Karpas-422 (cell line): ENCODE measurements at places on chromosomes 7 and 10. TPM values are rescaled to one million over a fixed set of nuclear protein-coding genes. Genes with fewer than 3 reads are reported as not detected.

CAMK2B gene
- total RNA-seq: not detected in 2 replicates

- DNase-seq: no peak
Measured at GRCh38 chr7:105826143-105826542, 50.3 kb downstream of the ATXN7L1 start.

- peak; percentile 41 for DNase-seq
Measured at GRCh38 chr10:130573446-130573845, 437.3 kb downstream of the GLRX3 start.

DNA sequence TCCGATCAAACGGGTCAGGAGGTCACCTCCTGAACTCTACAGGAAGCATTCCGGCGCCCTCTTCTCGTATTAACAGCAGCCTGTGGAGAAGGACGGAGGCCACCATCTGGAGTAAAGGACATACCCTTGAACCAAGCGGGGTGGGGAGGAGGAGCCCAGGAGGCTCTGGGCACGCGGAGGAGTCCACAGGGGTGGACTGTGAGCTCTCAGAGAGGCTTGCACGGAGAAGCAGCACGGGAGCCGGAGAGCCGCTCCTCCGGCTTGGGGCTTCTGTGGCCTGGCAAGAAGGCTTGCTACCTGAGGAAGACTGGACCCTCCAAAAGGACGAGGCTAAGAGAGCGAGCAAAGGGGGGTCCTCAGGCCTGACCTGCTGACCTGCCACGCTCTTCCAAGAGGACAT lies 77.9 kb downstream of the MAD1L1 start:
- no peak for DNase-seq

GRCh38 chr10:4532976-4533375 lies 293.0 kb upstream of the AKR1E2 start:
- DNase-seq: no peak

DNA sequence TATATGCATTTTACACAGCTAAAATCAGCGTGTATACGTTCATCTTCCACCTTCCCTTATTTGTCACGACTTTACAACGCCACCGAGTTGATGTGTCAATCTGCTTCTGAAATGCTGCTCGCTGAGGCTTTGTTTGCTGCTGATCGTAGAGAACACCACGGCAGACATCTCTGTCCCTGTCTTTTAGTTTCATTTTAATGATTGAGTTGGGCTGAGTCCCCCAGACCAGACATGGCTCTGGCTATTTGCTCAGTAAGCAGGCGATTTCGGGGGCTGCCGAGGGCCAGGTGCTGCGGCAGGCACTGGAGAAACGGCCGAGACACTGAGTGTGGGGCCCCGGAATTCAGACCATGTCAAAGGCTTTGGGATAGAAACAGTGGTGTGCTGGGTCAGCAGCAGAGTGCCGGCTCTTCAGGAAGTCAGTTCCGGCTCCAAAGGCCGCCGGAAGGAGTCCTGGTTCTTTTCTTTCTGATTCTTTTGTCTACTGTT lies 5.0 kb downstream of the LRRC27 start:
- no peak for DNase-seq

DNA sequence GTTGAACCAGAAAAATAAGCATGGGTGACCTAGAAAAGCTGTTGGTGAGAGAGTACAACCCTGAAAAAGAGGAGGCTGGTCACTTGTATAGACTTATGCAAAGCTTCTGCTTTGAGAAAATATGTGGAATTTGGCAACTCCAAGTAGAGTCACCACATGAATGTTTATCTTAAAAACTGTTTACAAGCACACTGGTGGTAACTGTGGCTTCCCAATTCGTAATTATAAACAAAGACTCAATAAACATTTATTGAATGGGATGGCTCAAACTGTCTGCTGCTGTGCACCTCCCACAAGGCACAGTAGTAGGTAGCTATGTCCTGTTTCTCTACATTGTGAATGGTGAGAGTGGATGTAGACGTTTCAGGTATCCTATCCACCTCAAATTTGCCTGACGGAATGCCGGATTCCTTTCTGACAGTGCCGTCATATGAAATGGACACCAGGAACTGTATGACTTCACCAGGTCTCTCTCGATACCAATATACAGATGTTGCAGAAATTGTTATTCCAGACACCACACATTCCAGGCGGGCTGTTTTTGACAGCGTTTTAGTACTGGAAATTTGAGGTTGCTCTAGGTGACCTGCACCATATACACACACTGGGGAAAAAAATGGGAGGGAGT lies 43.4 kb upstream of the TARP start:
- DNase-seq: no peak

GTF2IRD2 gene
- total RNA-seq: 5.6 and 9.3 TPM in 2 replicates

LGI1 gene
- not detected in 2 replicates for total RNA-seq

DNA sequence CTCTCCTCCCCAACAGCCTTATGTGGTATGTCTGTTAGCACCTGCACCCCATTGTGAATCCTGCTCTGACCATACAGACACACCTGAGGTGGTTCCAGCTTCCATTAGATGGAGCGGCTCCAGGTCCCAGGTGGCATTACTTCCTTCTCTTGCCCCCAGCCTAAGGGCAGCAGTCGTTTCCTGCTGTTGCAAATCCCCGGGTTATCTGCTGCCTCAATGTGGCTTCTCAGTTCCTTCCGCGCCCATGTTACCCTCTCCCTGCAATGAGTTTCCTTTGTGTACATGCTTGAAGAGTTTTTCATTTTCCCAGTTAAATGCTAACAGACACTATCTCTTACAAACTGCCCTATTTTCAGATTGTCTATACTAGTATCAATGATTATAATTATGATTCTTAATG lies 62.8 kb upstream of the PRKCQ start:
- no peak for DNase-seq

GIMAP4 gene
- total RNA-seq: not detected in 2 replicates

- no peak for DNase-seq
Measured at GRCh38 chr10:58994226-58995057, 182.0 kb upstream of the PHYHIPL start.

LEP gene
- total RNA-seq: not detected in 2 replicates

- no peak for DNase-seq
Measured at GRCh38 chr7:92904244-92905131, 68.1 kb upstream of the CDK6 start.

DNA sequence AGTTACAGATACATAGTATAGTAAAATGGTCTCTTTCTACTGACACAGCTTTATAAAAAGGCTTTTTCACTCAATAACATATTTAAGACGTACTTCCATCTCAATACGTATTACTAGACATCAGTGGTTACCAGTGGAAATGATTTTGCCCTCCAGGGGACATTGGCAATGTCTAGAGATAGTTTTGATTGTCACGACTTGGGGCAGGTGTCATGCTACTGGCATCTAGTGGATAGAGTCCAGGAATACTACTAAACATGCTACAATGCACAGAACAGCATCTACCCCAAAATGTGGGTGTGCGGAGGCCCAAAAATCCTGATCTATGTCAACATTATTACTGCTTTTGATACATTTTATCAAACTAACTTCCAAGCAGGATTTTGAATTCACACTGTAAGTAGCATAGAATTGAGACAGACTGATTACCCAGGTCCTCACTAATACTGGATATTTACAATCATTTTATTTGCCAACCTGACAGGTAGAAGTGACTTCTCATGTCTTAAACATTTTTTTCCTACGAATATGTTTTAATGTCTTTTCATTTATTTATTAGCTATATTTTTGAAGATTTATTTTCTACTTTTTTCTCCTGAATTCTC lies 53.8 kb downstream of the HGF start:
- no peak for DNase-seq

GRCh38 chr7:102018876-102019275 lies 201.4 kb downstream of the CUX1 start:
- no peak for DNase-seq

PBLD gene
- total RNA-seq: 1.0 and 7.2 TPM in 2 replicates

DNA sequence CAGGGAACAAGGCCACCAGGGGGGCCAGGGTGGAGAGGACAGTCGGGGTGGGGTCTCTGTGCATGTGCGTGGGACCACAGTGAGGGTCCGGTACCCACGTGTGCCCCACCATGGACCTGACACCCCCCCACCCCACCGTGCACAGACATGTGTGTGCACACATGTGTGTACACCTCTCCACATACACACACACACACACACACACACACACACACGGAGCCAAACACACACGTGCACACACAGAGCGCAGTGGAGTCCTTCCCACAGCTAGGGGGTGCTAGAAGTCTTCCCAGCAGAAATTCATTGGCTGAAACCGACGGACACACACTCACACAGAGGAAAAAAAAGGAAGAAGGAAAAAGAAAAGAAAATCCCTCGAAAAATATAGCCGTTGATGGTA lies 42.8 kb upstream of the GNA12 start:
- DNase-seq: peak; percentile 88

GRCh38 chr10:1674501-1674900 lies 62.8 kb downstream of the ADARB2 start:
- no peak for DNase-seq

DNA sequence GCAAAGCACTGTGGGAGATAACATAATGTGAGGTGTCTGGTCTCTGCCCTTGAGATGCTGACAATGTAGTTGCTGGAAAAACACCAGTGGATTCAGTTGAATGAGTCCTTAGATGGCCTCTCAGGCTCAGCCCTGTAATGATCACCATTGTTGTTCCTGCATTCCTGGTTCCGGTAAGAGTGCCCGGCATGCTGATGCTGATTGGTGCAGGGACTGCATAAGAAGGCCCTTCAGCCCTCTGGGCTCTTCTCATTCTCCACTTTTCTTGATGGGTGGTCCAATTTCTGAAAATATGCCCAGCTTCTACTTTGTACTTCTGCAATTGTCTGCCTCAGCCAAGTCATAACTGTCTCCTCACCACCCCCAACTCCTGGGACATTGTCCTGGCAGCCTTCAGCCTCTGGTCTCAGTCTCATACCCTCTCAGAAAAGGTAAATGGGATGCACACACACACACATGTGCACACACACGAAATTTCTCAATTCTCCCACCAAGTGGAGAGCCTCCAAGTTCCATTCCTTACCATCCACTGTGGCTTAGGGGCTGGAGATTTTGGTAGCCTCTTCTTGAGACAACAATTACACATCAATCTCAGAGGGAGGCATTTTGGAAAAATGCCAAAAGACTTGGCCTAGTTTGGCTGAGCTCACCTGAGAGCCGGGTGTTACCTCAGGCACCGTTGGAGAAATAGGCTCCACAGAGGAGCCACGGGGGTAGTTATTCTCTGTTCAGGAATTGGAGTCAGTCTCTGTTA lies 314.9 kb downstream of the RPS24 start:
- DNase-seq: no peak

DNA sequence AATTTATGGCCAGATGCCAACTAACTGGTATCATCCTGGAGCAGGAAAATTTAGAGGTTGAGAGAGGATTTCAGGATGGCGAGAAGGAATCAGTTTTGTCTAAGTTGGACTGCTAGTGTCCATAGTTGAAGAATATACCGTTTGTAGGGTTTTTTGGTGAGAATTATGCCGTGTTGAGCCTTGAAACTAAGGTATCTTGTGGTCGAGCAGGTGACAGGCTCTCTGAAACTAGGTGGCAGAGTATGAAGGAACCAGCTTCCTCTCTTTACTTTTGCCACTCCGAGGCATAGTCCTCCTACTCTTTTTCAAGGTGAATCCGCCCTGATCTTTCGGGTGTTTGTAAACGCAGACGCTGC lies 9.7 kb downstream of the MDFIC start:
- DNase-seq: no peak

GRCh38 chr7:132161976-132162375 lies 414.3 kb downstream of the PLXNA4 start:
- no peak for DNase-seq

GRCh38 chr7:103150192-103150591 lies 1.3 kb upstream of the NAPEPLD start:
- peak; percentile 47 for DNase-seq

DNA sequence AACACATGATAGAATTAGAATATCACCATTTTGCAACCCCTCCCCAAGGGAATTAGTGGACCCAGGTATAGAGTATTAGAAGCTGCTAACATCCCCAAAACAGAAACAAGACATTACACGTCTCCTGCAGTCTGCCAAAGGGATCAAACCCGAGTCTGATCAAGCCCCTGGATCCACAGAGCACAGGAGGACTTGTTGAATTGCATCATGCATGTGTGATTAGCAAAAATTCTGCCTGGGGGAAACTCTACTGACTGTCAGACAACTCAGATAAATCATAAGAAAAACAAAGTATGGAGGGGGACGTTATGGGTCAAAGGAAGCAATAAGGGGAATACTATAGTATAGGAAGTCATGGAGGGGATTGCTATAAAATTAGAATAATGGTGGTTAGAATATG lies 116.8 kb upstream of the FGFR2 start:
- no peak for DNase-seq
